Osteoblast (primary cell): ENCODE measurements at places on chromosomes 3 and 15. TPM values are rescaled to one million over a fixed set of nuclear protein-coding genes. Genes with fewer than 3 reads are reported as not detected.

DNA sequence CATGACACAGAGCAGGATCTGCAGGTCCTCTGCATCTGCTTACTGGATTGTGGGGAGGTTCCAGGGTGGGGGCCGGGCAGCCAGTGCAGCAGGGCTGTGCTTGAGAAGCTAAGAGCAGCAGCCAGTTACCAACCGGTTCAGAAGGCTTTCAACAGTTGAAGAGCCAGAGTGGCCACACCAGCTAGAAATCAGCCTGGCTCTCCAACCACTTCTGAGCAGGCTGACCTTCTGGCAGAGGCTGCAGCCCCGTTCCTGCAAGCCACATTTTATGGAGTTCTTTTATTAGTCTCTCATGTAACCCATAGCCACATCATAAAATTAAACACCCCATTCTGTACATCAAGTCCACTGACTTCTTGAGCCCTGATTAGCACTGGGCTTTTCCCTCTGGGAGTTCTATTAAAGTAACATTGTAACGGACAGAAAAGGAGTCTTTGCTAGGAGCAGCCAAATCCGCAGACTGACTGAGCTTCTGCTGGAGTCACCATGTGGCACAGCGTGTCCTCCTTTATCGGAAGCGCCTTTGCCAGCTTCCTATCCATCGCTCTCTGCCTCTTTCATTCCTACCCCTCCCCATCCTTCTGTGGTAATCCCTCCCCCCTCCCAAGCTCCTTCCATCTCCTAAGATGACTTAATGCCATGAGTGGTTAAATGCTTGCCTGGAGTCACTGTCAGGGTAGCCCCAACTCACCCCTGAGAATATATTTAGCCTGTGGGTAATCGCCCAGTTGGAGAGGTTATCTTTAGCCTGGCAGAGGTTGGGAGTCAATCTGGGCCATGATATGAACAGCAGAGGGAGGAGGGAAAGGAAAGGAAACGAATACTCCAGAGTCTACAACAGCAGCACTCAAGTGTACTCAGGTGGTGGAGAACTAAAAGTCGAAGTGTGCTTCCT, 138.5 kb upstream of the HES1 start:
- no peaks in the 10 kb centered on the region for H3K36me3 ChIP-seq
- peaks cover 11% of the 10 kb centered on the region for H3K4me1 ChIP-seq
- DNase-seq, result peak; percentile 48
- H3K27ac ChIP-seq, result no peak overlapping the region

GRCh38 chr3:11784971-11785377, 61.7 kb downstream of the TAMM41 start:
- no peak overlapping the region for H3K27ac ChIP-seq
- peak; percentile 38 for DNase-seq
- no peaks in the 10 kb centered on the region for H3K27me3 ChIP-seq
- H3K36me3 ChIP-seq, result peaks cover 18% of the 10 kb centered on the region
- no peaks in the 10 kb centered on the region for H3K4me1 ChIP-seq
- no peak overlapping the region for H3K4me3 ChIP-seq

DNA sequence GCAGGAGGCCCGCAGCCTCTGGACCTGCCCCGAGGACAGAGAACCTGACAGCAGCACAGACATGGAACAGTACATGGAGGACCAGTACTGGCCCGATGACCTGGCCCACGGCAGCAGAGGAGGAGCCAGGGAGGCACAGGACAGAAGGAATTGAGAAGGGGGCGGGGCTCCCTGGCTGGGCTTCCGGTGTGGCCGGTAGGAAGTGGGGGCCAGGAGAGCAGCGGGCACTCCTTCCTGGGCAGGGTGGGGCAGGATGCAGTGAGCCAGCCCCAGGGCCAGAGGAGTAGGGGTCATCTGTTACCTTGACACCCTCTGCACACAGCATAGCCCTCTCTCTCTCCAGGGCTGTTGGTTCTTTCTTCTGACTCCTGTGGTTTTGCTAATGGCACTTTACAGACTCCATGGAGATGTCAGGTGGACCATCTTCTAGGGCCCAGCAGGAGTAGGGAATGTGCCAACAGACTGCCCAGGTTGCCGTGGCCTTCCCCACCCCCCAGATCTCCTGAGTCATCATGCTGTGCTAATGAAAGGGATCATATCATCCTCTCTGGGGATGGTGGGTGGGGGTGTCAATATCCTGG, 8.6 kb upstream of the ISG20 start:
- peaks cover 7% of the 10 kb centered on the region for H3K4me1 ChIP-seq
- H3K27ac ChIP-seq, result peak overlapping the region; percentile 42
- DNase-seq, result peak; percentile 87
- peaks cover 90% of the 10 kb centered on the region for H3K36me3 ChIP-seq
- H3K27me3 ChIP-seq, result no peaks in the 10 kb centered on the region
- no peak overlapping the region for H3K4me3 ChIP-seq

DNA sequence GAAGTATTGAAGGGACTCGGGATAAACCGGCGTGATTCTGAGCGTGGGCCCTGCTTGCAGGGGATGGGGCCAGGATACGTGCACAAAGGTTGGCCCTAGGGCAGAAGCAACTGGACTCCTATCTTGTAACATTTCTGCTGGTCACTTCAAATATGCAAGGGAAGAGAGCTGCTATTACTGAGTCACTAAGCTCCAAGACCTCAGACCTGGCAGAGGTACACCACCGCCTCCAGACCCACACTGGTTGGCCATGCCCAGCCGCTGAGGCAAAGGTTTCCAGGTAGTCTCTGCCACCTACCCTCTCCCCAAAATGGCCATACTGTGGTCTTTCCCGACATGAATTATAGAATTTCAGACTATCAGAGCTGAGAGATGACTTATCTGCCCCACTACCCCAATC, 13.4 kb upstream of the STRA6 start:
- H3K36me3 ChIP-seq, result no peaks in the 10 kb centered on the region
- no peak overlapping the region for H3K4me3 ChIP-seq
- peaks cover 21% of the 10 kb centered on the region for H3K4me1 ChIP-seq
- no peak for DNase-seq
- no peak overlapping the region for H3K27ac ChIP-seq
- peaks cover 2% of the 10 kb centered on the region for H3K27me3 ChIP-seq

GRCh38 chr3:188151438-188151837, 2.5 kb upstream of the LPP start:
- peak; percentile 87 for DNase-seq
- no peaks in the 10 kb centered on the region for H3K27me3 ChIP-seq
- no peaks in the 10 kb centered on the region for H3K36me3 ChIP-seq
- H3K4me3 ChIP-seq, result no peak overlapping the region

GRCh38 chr15:43292375-43293078, 25.8 kb upstream of the TGM5 start:
- H3K36me3 ChIP-seq, result no peaks in the 10 kb centered on the region
- no peak overlapping the region for H3K27ac ChIP-seq
- H3K4me3 ChIP-seq, result no peak overlapping the region
- no peaks in the 10 kb centered on the region for H3K4me1 ChIP-seq
- peaks cover 59% of the 10 kb centered on the region for H3K27me3 ChIP-seq
- no peak for DNase-seq

DNA sequence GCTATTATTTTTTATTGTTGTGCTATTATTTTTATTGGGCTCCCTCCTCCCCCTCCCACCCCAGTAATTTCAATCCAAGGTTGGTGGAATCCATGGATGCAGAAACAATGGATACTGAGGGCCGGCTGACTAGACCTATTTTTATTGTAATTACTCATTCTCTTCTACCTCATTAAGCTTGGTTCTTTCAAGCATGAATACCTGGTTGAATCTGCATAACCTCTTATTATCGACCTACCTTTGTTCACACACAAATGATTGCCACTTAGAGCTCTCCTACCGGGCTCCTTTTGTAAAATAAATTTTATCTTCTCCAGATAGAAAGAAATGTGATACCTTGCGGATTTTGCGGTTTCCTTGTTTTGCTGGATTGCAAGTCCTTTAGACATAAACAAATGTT, 31.6 kb downstream of the BTD start:
- DNase-seq, result peak; percentile 34
- peak overlapping the region; percentile 93 for H3K27ac ChIP-seq
- H3K4me3 ChIP-seq, result no peak overlapping the region
- no peaks in the 10 kb centered on the region for H3K36me3 ChIP-seq
- no peaks in the 10 kb centered on the region for H3K27me3 ChIP-seq

GRCh38 chr15:67786646-67787045, 38.7 kb upstream of the SKOR1 start:
- no peaks in the 10 kb centered on the region for H3K36me3 ChIP-seq
- H3K27me3 ChIP-seq, result no peaks in the 10 kb centered on the region
- H3K4me1 ChIP-seq, result no peaks in the 10 kb centered on the region
- no peak overlapping the region for H3K4me3 ChIP-seq

DNA sequence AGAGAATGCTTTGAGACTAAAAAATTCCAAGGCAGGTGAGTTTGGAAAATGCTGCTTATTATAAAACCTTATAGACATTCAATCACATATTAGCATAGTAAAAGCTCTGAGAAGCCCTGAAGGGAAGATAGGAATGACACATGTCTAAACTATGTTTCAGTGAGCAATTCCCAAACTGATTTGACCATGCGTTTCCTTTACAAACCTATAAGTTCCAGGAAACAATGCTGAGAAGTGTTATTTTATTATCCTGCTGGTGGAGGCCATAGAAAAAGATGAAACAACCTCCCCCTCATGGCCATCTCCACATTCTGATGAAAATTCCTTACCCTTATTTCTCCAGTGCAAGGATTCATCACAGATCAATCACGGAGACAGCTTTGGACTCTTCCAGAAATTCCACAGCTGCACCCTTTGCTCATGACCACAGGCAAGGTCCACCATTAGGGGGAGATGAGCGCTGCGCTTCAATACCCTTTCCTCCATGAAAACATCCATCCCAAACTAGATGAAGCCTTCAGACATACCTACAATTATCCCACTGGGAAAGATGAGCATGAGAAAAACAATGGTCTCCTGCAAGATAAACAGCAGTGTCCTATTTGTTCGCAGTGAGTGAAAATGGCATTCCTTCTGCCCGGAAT, 372.1 kb downstream of the MAGI1 start:
- no peak for DNase-seq
- H3K27ac ChIP-seq, result no peak overlapping the region
- no peaks in the 10 kb centered on the region for H3K27me3 ChIP-seq
- no peaks in the 10 kb centered on the region for H3K36me3 ChIP-seq
- H3K4me1 ChIP-seq, result peaks cover 12% of the 10 kb centered on the region

DNA sequence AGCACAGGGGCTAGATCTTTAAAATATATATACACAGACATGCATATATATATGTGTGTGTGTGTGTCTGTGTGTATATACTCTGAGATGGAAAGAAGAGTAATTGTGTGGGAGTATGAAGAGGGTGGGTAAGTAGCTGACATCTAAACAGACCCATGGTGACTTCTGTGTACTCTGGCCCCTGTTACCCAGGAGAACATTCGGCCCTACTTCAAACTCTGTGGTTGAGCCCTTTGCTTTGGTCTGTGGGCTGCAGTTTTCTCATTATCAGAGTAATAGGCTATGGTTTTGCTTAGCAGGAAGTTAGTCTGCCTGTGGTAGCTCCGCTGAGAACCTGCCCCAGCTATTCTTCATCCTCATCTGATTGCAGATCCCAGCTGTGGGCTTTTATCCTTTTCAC, 141.4 kb downstream of the RBPMS2 start:
- no peak overlapping the region for H3K4me3 ChIP-seq
- no peaks in the 10 kb centered on the region for H3K27me3 ChIP-seq
- no peak overlapping the region for H3K27ac ChIP-seq
- no peak for DNase-seq
- H3K4me1 ChIP-seq, result peaks cover 18% of the 10 kb centered on the region

GRCh38 chr3:77236118-77236517, 196.2 kb downstream of the ROBO2 start:
- H3K27ac ChIP-seq, result no peak overlapping the region
- no peak for DNase-seq
- H3K27me3 ChIP-seq, result no peaks in the 10 kb centered on the region

- H3K36me3 ChIP-seq, result no peaks in the 10 kb centered on the region
- no peak overlapping the region for H3K27ac ChIP-seq
- H3K27me3 ChIP-seq, result peaks cover 18% of the 10 kb centered on the region
- H3K4me1 ChIP-seq, result peaks cover 5% of the 10 kb centered on the region
- no peak overlapping the region for H3K4me3 ChIP-seq
- no peak for DNase-seq
These were observed 251.9 kb upstream of the HES1 start for GRCh38 chr3:193884027-193884426.

- H3K4me1 ChIP-seq, result peaks cover 29% of the 10 kb centered on the region
- H3K4me3 ChIP-seq, result peak overlapping the region; percentile 34
- DNase-seq, result peak; percentile 92
- H3K36me3 ChIP-seq, result no peaks in the 10 kb centered on the region
These were observed 87.2 kb downstream of the HMG20A start for GRCh38 chr15:77507911-77508310.

DNA sequence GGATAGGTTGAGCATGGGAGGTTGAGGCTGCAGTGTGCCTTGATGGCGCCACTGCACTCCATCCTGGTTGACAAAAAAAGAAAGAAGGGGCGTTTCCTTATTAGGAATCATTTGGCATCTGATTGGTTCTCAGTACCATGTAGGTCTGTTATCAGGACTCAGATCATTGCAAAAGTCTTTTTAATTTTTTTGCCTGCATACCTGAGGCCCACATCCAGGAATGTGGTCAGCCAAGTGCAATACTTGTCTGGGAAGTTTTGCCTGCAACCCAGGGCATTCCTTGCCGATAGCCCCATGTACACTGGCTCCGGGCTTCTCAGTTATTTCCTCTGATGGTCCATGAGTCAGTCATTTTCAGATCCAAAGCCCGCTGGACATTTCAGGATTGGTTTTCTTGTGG, 50.1 kb upstream of the CRTC3 start:
- H3K4me1 ChIP-seq, result no peaks in the 10 kb centered on the region
- no peaks in the 10 kb centered on the region for H3K27me3 ChIP-seq

GRCh38 chr3:179723617-179724016, 70.8 kb downstream of the USP13 start:
- no peaks in the 10 kb centered on the region for H3K27me3 ChIP-seq
- H3K4me3 ChIP-seq, result no peak overlapping the region
- DNase-seq, result no peak
- no peak overlapping the region for H3K27ac ChIP-seq

DNA sequence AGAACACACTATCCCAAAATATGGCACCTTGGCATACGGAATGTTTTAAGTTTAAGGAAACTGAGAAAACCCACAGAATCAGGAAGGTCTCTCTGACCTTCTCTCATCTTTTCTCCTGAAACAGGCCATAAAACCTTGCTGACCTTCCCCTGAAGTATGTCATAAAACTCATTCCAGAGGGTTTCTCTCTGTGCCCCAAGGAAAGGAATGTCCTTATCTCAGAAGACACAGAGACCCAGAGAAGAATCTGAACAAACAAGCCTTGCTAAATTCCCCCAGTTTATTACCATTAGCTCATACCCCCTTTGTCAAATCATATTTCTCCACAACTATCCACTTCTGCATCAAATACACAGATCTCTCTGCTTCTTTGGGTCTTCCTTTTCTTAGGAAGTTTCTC, 603.1 kb downstream of the MCTP2 start:
- H3K27ac ChIP-seq, result no peak overlapping the region
- DNase-seq, result no peak
- no peaks in the 10 kb centered on the region for H3K27me3 ChIP-seq
- H3K4me1 ChIP-seq, result no peaks in the 10 kb centered on the region

GRCh38 chr3:117898722-117899522, 1135.7 kb downstream of the IGSF11 start:
- H3K4me1 ChIP-seq, result no peaks in the 10 kb centered on the region
- no peak overlapping the region for H3K4me3 ChIP-seq
- no peaks in the 10 kb centered on the region for H3K27me3 ChIP-seq
- no peaks in the 10 kb centered on the region for H3K36me3 ChIP-seq

GRCh38 chr3:30428251-30428650, 178.2 kb upstream of the TGFBR2 start:
- peak overlapping the region; percentile 4 for H3K27ac ChIP-seq
- no peak for DNase-seq
- peaks cover 17% of the 10 kb centered on the region for H3K4me1 ChIP-seq
- no peaks in the 10 kb centered on the region for H3K27me3 ChIP-seq
- H3K36me3 ChIP-seq, result no peaks in the 10 kb centered on the region
- H3K4me3 ChIP-seq, result no peak overlapping the region

The IRAK2 gene
- total RNA-seq, result 3.2 and 4.0 TPM in 2 replicates

The ALPK3 gene
- 0.36 and 0.59 TPM in 2 replicates for total RNA-seq

The SIDT1 gene
- total RNA-seq, result under 0.01 TPM in 2 replicates

The NME9 gene
- not detected in 2 replicates for total RNA-seq

The PFKFB4 gene
- total RNA-seq, result 12.3 and 12.4 TPM in 2 replicates
